ENCODE measurements at places on chromosomes 3 and 15.

- DNase-seq, result no peak
Measured at GRCh38 chr3:13075318-13075717, 2.1 kb upstream of the IQSEC1 start.

- DNase-seq, result no peak
Measured at GRCh38 chr3:40229963-40230362, 79.5 kb upstream of the EIF1B start.

DNA sequence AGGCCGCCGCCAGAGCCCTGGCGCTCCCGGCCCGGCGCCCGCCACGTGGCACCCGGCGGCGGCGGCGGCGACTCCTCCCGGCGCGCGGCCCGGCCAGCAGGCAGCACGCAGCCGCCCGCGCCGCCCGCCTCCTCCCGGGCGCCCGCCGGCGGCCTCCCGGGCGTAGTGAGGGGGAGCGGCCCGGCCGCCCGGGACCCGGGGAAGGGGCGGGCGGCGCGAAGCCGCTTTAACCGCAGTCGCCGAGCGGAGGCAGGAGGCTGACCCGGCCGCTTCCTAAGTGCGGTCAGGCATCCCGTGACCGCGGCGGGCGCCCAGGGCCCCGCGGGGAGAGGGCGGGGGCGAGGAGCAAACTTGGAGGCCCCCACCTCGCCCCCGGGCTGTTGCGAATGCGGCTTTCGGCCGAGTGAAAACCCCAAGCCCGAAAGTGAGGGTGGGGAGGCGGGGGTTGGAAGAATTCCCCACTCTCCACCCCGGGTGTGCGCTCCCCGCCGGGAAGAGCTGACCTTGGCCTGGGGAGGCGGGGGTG is 1.7 kb upstream of the HES1 start:
- DNase-seq, result no peak

DNA sequence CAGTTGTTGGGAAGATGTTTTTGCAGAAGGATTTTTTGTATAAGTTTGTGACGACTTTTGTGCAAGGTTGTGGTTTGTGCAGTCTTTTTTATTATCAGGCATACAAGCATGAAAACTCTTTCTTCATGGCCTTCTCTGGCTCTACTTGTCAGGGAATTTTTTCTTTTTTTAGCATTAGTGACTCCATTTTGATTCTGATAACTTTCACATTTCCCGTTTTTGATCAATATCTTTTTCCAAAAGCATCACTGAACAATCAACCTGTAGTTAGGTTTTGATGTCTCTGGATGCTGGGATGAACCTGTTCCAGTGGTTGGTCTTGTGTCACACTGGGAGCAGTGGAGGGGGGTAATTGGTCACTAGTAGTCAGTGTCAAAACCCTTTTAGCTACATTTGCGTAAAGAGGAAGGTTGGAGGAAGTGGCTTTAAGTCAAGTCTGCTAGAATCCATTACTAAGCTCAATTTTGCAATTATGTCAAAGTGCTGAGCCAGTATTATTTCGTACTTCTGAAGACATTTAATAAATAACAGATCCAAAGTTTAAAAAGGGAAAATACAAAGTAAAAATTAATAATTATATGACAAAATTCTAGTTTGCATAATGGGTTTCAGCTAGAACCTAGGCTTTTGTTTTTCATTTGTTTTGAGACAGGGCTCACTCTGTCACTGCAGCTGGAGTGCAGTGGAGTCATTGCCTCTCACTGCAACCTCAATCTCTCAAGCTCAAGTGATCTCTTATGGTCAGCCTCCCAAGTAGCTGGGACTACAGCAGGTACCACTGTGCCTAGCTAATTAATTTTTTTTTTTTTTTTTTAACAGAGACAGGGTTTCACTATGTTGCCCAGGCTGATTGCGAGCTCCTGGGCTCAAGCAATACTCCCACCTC is 18.8 kb upstream of the CFAP161 start:
- no peak for DNase-seq

Data from NCI-H510A treated with DMSO at 0.1 percent for 48 hours (cell line).